ENCODE measurements at places on chromosomes 12 and 14.

GRCh38 chr14:65879248-65880009 is 466.9 kb downstream of the FUT8 start:
- DNase-seq, result no peak

- no peak for DNase-seq
Measured at GRCh38 chr14:33521192-33521591, 429.7 kb downstream of the EGLN3 start.

- DNase-seq, result no peak
Measured at GRCh38 chr14:100428727-100429126, 105.6 kb downstream of the SLC25A47 start.

DNA sequence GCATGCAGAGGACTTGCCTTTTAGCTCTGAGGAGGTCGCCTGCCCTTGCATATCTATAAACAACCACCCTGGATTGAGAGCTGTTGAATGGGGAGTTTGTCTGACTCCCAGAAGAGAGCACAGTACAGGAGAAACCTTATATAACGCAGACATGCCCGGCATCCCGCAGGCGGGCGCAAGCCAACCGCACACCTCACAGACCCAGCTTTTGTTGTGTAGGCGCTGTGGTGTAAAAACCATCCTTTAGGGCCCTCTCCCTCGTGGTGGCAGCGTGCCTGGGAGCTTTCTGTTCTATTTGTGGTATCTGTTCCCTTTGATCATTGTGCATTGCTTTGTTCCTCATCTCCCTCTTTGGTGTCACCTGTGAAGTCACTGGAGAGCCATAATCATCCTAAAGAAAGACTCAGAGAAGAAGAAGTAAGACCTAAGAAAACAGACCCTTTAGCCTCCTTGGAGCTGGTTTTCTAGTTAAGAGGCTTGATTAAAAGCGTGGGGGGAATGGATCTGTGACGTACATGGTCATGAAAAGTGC is 77.7 kb downstream of the ETV6 start:
- peak; percentile 75 for DNase-seq

GRCh38 chr12:12018454-12018853 is 52.3 kb upstream of the BCL2L14 start:
- DNase-seq, result no peak

GRCh38 chr12:92539110-92539749 is 163.6 kb upstream of the PLEKHG7 start:
- DNase-seq, result no peak

GRCh38 chr14:56061051-56061450 is 57.2 kb upstream of the PELI2 start:
- DNase-seq, result no peak

DNA sequence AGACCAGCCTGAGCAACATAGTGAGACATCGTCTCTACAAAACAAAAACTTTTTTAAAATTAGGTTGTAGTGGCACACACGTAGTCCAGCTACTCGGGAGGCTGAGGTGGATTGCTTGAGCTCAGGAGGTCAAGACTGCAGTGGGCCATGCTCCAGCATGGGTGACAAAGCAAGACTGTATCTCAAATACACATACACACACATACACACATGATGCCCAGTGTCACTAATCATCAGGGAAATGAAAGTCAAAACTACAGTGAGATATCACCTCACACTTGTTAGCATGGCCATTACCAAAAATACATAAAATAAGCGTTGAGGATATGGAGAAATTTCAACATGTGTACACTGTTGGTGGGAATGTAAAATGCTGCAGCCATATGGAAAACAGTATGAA is 33.2 kb upstream of the KICS2 start:
- no peak for DNase-seq

GRCh38 chr14:33631021-33631420 is 319.9 kb downstream of the EGLN3 start:
- no peak for DNase-seq

DNA sequence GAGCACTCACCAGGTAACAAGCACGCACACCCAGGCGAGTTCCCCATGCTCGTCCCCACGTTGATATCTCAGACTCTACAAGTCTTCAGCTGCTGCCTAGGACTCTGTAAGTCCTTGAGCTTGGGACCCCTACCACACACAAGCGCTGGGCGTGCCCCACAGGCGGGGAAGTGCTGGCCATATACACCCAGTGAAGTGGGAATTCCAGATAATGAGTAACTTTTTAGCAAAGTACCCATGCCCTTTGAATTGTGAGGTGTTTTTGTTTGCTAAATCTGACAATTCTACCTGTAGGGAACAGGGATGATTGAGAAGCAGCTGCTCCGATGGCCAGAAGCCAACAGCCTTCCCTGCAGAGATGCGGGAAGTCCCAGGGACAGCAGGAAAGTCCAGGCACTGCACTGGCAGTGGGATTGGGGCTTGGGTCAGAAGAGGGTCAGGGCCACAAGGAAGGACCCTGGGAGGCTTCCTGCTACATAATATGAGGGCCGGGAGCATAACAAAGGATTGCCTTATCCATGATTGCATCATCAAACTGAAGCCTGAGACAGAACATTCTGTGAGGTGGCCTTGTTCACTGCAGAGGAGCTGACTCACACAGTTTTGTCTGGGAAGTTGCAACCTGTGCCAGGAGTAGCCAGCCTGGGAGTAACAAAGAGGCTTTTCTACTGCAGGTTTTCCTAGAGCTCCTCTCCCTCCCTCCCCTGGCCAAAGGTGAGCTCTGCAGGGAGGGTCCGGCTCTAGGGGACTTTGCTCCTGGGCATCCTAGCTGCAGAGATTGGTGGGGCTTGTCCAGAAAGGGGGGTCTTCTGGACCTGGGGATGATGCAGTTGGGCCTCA is 13.2 kb upstream of the SERPINA3 start:
- DNase-seq, result no peak

GRCh38 chr14:92944976-92945375 is 22.0 kb downstream of the CHGA start:
- DNase-seq, result no peak

GRCh38 chr12:95733141-95733825 is 57.3 kb downstream of the NTN4 start:
- no peak for DNase-seq

DNA sequence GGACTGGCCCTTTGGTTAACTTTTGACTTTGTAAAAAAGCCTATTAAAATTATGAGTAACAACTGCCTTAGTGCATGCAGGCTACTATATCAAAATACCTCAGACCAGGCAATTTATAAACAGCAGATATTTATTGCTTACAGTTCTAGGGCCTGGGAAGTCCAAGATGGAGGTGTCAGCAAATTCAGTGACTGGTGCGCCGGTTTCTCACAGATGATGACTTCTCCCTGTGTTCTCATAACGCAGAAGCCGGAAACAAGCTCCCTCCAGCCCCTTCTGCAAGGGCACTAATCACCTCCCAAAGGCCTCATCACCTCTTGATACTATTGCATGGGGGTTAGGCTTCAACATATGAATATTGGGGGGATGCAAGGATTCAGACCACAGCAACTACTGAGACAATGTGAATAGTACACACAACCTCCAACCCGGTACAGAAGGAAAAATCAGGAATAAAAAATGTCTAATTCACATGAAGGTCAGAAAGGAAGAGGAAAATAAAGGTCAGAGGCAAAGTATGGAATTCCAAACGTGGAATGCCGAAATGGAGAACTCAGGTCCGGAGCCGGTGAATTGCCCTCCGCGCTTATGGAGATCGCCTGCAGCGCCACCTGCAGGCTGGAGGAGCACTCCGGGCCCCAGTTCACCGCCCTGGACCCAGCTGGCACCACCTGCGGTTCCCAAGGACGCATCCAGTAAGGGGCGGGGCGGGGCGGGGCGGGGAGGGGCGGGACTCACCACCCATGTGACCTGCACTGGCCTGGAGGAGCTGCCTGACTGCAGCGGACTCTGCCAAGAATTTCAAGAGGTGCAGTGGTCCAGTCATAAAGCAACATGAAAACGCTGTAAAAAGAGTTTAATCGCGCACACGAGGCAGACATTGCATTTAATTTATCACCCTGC is 203.4 kb downstream of the KIF26A start:
- DNase-seq, result peak; percentile 13

DNA sequence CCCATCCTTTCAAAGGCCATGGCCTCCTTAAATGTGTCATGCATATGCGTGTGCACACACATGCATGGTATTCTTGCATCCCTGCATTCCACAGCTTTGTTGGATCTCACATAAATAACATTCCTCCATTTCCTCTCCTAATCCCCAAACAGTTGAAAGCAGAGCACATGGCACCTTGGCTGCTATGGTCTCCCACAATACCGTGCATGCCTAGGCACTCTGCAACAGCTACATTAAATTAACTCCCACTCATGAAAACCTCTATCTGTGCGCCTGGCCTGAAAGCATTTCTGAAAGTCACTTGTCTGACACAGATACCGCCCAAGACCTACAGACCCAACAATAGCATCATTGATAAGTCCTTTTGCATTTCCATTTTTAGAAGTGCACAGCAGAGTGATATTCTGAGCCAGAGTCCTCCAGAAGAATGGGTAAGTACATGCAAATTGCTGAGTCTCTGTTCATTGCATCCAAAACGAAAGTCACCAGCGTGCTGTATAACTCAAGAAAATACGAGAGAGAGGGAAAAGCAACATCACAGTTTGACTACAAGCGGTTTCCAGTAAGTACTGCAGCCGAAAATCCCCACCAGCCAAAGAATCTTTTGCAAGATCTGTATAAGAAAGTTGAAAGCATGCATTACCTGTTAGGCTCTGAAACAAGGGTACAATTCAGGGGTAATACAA is 436 bp downstream of the ASB2 start:
- DNase-seq, result no peak

DNA sequence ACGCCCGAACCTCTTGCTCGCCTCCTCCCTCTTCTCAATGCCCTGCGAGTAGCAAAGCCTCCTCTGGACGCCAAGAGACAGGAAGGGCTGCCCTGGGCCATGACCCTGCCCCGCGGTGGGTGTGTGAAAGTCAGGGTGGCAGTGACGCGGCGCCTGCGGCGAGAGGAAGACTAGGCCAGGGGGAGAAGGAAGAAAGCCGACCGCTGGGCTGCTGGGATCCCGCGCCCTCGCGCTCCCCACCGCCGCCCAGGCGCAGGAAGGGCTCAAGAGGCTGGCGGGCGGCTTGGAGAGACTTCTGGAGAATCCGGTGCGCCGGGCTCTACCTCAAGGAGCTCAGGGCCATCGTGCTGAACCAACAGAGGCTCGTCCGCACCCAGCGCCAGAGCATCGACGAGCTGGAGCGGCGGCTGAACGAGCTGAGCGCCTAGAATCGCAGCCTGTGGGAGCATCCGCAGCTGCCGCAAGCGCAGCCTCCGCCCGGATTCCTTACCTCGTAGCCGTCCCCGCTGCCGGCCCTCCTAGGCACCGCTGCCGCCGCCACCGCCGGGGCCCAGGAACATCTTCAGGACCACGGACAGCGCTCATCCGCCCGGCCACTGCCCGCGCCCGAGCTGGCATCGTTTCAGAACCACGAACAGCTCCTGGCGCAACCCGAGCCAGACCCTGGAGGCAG is 105.0 kb upstream of the PRB2 start:
- DNase-seq, result peak; percentile 86

GRCh38 chr14:23442721-23443356 is 7.4 kb upstream of the MYH7 start:
- DNase-seq, result no peak

DNA sequence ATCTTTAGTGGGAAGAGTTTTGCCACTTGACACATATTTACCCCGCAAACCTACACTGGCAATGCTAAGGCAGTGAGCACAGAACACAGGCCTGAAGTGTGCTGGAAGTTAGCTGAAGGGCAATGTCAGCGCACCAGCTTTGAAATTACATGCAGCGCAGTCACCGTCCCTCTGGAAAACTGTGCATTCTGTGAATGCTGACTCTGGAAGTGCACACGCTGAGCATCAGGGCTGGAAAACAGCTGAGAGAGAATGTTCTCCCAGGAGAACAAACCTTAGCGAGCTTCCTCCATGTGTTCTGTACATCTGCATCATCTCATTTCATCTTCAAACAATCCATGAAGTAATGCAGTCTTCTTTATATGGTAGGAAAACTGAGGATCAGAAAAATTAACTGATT is 448.2 kb downstream of the NRXN3 start:
- DNase-seq, result no peak

DNA sequence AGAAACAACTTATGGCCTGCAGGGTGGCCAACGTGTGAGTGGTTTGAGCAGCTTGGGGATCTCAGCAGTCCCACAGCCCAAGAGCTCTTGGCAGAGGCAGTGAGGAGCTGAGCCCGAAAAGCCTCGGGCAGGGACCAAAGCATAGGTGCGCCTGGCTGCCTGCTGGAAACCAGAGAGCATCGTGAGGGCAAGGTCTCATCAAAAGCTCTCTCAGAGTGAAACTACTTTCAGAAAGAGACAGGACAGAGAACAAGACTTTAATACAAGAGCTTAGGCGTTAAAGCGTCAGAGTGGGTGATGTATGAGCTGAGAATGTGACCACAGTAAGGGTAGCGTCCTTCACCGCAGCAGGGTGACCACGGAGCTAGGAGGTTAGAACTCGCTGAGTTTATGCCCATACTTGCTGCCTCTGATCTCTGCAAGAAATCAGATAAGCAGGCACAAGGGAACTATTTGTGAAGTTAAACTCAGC is 30.8 kb downstream of the LGMN start:
- no peak for DNase-seq

DNA sequence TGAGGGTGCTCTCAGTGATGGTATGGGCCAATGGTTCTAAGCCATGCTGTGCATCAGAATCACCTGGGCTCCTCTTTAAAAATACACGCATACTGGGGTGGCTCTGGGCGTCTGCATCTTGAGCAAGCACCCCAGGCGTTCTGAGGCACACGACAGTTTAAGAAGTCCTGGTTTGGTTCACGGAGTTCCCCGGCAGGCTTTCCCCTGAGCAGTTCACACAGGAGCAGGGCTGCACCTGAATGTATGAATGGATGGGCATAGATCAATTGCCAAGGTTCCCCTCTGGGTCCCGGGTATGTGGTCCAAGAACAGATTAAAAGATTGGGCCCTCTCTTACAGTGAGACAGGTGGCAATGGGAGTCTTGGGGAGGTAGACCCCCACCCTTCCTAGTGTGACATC is 395.3 kb downstream of the DPF3 start:
- no peak for DNase-seq

- no peak for DNase-seq
Measured at GRCh38 chr14:94320243-94320642, 2.9 kb downstream of the SERPINA6 start.

GRCh38 chr12:68303850-68304249 is 28.3 kb downstream of the MDM1 start:
- DNase-seq, result no peak

GRCh38 chr12:6872073-6873048 is 742 bp downstream of the SPSB2 start:
- DNase-seq, result peak; percentile 90

DNA sequence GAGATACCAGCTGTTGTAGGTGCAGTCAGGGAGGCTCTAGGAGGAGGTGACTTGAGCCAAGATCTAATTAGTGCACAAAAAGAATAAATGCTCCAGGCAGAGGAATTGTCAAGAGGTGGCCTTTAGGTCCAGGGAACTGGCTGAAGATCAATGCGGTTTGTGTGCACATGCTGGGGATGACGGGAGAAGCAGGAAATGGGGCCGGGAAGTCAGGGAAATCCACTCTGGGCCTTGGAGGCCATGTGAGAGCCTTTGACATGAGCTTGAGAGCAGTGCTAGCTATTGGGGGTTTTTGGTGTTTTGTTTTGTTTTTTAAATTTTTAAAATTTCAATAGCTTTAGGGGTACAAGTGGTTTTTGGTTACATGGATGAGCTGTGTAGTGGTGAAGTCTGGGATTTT is 67.4 kb downstream of the MVK start:
- no peak for DNase-seq

- no peak for DNase-seq
Measured at GRCh38 chr14:47008732-47009131, 357.2 kb upstream of the RPL10L start.
